ENCODE measurements at places on chromosomes 4 and X.
A peak's percentile ranks its signal among the peaks of the same experiment; 100 is the strongest.

DNA sequence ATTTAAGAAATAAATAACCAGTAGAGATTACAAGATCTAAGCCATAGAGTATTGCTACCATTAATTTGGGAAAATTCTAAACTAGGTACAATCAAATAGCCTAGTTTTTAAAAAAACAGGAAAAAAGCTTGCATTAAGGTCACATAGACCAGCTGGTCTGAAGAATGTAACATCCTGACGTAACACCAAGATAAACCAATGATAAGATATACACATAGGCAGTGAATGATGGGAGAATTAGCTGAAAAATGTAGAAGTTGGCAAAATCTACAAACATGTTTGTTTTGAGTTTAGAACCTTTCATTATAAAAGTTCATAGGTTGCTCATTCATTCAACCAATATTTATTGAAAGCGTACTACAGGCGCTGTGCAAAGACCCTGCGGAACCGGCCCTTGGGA lies 120.0 kb downstream of the SH3RF1 start:
- DNase-seq = no peak

DNA sequence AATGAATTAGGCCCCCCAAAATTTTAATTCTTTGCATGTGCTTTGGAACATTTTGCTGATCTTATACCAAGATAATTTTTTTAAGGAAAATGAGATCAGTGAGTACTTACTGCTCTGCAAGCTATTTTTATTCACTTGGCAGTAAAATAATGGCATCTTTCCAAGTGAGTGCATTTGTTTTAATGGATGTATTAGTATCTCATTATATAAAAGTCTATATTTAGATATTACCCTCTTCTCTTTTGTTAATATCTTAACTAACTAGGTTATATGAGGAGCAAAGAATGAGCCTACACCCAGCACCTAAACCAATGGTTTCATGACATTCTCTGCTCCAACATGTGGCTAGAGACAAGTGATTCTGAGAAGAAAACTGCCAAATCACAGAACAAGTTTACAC lies 21.1 kb upstream of the ARAF start:
- DNase-seq = no peak

GRCh38 chrX:25548811-25549210 lies 533.0 kb upstream of the ARX start:
- DNase-seq = no peak

DNA sequence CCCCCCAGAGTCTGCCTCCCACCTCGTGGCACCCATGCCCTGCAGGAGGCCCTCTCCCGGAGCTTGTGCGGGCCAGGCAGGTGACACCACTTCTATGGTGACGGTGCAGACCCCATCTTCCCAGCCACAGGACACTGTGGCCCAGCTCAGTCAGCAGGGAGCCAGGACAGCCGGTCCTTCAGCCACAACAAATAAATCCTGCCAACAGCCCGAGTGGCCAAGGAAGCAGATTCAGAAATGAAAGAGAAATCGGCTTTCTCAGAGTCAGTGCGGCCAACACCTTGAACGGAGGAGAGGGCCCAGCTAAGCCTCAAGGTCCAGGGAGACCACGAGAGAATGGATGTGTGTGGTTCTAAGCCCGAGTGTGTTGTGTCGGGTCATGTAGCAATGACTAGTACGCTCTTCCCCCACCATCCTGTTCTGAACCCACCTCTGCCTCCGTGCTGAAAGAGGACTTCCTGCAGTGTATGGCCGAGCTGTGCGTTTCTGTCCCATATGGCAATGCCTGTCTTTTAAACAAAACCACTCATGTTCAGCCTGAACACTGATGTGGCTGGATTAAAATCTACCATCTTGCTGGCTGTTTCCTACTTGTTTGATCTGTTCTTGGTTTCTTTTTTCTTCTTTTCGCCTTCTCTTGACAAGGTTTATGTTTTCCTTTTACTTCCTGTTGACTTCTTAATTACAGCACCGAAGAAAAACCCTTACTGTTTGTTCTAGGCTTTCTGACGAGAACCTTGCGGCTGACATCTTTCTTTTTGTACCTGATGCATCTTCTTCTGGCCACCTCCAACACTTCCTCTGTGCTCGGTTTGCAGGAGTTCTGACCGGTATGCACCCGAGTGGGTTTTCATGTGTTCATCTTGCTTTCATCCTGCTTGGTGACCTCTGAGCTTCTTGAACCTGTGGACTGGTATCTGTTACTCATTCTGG lies 53.1 kb downstream of the GAK start:
- DNase-seq = no peak

DNA sequence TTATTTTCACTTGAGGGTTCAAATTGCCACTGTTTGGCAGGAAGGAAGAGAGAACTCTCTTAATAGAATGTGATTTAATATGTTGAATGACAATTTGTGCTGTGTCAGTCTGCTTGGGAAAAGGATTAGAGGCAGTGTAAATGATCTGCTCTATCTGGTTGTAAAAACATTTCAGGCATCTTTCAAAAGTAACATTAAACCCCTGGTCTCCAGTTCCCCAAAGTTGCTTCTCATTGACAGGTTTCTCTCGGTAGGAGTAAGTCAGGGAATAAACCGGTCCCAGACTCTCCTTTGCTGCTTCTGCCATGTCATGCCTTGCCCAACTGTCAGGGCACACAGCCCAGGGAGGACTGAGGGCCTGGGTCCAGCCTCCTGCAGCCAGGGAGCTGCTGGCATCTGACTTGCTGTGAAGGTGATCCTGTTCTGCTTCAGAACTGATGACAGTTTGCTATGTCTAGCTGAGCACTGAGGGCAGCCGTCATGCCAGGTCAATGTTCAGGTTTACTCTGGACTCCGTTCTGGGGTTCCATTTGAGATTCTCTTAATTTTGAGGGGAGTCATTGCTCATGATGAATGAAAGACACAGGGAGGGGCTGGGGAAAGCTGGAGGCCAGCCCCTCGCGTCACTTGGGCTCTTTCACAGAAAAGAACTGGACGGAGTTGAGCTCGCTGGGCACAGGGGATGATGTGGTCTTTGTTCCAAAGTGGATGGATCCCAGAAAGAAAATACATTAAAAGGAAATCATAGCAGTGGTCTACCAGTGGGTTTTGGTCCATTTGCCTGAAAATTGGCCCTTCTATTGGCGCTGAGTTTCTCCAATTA lies 312.4 kb downstream of the ARHGAP10 start:
- no peak for DNase-seq

DNA sequence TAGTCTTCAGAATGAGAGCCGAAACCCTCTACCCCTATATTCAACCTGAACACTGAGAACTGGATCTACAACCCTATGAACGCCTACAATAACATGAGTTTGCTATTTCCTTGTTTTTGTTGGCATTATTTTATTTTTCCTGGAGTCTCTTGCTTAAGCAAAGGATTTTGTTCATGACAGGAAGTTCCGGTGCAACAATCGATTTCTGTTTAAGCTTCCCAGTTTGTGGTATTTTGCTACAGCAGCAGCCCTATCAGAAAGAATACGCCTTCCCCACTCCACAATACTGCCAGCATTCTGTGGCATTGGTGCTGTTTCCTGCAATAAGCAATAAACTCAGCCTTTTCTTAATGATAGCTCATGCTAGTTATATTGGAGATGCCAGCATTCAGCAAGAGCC lies 60.9 kb downstream of the NPY5R start:
- DNase-seq = no peak

- no peak for DNase-seq
Observed at GRCh38 chrX:2767631-2768455, 16.0 kb downstream of the XG start.

DNA sequence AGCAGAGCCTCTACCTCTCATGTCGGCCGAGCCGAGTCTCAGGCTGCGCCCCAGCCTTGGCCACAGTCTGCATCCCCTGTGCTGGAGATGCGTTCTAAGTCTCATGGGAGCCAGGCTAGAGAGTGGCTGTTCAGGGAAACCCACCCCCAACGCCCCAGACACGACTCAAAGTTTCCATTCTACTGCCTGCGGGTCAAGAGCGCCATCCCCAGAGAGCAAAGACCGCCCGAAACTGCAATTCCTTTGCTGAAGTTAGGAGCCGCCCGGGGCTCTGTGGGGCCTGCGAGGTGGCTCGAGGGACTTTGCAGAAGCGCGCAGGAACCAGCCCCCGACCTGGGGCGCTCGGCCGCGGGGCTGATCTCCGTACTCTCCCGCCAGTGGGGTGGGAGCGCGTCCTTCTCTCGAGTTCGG lies 10.0 kb upstream of the ELF4 start:
- DNase-seq = peak; percentile 40

GRCh38 chr4:79273915-79274314 lies 51.9 kb downstream of the NAA11 start:
- DNase-seq = no peak
